ENCODE measurements at places on chromosomes 1 and 21. TPM values are rescaled to one million over a fixed set of nuclear protein-coding genes. Genes with fewer than 3 reads are reported as not detected.

DNA sequence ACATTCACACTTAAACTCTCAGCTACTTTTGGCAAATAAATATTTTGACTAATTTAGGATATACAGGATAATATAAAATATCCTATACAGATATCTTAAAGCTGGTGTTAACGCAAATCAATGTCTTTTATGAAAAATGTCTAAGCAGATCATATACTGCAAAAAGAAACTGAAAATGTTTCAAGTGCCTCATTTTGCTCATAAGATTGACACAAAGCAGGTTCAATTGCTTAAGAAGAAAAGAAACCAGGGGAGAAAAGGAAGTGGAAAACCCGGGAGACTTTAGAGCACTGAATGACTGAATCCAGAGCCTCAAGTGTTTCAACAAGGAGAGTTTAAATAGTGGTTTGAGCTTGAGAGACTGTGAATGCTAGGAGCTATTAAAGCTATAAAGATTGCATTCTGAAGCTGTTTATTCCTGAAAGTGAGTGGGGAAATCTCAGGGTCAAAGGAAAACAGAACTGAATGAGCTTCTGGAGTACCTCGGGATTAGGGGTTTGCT, 1943.0 kb downstream of the MRPL39 start:
- no peak for DNase-seq

DNA sequence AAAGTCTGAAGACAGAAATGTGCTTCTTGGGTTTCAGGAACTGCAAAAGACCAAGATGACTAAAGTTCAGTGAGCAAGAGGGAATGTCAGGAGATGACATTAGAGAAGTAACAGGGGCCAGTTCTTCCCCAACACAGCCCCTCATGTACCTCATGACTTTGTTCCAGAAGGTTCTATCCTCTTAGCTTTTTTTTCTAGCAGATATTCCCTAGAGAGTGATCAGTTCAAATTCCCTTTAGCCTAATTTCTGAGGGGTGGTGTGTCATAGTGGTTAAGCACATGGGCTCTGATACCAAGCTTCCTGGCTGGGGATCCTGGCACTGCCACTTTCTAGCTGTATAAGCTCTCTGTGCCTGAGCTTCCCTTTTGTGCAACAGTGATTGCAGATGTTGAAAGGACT, 108.0 kb downstream of the LBR start:
- no peak for DNase-seq

- DNase-seq, result no peak
Measured at GRCh38 chr21:42417533-42417932, 13.8 kb downstream of the UBASH3A start.

Gene KRTAP11-1
- total RNA-seq, result 25.4 TPM

DNA sequence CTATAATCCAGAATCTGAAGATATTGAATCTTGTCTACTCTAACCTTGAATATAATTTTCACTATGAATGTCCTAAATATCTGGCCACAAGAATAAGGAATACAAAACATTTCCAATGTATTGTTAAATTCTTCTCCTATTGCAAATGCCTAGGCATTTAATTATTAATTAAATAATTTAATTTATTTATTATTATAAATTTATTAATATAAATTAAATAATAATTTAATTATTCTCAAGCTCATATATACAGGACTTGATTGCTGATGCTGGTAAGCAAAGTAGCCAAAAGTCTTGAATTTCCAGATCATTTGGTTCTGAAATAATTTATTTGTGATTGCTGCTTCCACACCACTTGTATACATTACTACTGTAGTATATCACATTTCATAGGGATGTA, 71.1 kb downstream of the SAMSN1 start:
- no peak for DNase-seq

GRCh38 chr1:151839457-151840403, at the start of gene C2CD4D:
Gene C2CD4D, minus strand, starts transcription at chr1:151839820. Its CDS starts 831 bp downstream, at chr1:151838989.
- no peak for DNase-seq

GRCh38 chr1:210775289-210775688, 358.7 kb downstream of the KCNH1 start:
- no peak for DNase-seq

DNA sequence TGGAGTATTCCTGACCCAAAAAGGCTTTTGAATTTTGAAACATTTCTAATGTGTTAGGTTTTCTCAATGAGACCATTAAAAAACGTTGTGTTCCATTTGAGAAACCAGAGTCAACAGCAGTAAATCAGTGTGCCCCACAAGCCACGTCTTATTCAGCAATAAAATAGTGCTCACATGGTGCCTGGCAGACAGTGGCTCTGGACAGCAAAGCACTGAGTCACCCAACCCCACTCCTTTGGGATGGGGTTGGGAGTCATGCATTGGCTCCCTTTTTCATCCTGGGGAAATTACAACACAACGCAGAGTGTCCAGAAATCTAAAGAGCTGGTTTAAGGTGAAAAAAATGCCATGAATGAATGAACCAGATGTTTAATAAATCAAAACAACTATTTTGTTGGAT, 46.5 kb downstream of the KCNJ15 start:
- DNase-seq, result no peak

Gene KDF1
- 4.0 TPM for total RNA-seq

- no peak for DNase-seq
Measured at GRCh38 chr1:83692524-83693381, 306.2 kb downstream of the TTLL7 start.

DNA sequence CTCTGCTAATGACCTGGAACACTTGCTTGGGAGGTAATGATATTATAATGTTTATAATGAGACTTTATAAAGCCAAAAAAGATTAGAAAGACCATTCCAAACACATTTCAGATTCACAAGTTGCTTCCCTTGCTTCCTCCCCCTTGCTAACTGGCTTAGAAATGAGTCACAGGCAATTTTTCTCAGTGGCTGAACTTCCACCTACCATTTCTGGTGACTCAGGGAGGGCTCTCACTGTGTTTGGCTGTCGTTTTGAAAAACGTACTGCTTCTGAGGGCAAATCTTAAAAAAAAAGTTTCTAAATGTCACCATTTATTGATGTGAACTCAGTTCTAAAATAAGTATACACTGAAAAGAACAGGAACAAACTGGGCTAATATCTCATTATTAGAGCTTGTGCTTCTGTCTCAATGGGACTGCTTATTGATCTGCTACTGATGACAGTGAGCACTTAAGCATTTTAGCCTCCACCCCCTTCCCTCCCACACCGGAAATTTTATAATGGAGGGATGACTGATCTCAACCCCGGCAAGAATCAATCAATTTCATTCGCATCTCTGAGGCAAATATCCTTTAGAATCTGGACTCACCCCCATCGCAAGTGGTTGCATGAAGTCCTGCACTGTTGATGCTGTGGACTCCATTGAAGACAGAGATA, 278.3 kb downstream of the KCTD3 start:
- no peak for DNase-seq

DNA sequence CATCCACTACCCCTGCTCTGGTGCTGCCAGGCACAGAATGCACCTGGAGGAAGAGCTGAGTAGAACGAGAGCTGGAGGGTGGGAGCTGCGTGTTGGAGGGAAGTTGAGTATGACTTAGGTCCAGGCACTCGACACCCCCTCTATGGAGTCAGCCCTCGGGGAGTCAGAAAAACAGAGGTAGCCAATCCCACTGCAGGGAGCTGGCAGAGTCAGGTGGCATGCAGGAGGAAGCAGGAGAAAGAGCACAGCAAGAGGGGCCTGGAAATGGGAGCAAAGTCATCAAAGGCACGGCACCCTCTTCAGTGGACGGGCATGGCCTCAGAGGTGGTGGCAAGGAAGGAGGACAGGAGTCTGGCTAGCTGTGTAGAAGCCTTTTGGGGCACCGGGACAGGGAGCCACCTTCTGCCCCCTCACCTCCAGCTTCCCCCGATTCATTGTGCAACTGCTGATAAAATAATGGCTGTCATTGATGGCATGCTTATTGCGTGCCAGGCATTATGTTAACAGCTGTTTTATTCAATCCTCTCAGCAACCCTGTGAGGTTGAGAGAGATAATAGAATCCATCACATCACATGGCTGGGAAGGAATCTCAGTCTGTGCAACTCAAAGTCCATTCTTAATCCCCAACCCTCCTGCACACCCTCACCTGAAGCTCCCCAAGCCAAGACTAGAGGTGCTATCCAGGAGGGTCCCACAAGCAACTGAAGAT, 42.0 kb downstream of the C1orf198 start:
- DNase-seq, result peak; percentile 20

DNA sequence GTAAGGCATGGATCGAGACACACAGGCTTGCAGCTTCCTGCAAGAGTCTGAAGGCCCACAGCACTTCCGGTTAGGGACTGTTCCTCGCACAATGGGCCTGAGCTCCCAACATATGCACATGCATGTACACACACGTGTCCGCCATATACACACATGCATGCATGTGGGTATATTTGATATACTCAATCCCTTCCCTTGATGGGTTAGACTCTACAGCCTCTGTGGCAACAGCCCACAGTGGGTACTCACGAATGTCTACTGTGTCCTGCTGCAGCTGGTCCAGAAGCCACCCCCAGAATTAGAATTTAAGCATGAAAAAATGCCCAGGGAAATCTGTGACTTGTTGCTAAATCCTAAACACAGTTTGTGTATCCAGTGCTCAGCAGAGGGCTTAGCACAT, 9.9 kb downstream of the F3 start:
- no peak for DNase-seq

Gene NUF2
- total RNA-seq, result 11.9 TPM

DNA sequence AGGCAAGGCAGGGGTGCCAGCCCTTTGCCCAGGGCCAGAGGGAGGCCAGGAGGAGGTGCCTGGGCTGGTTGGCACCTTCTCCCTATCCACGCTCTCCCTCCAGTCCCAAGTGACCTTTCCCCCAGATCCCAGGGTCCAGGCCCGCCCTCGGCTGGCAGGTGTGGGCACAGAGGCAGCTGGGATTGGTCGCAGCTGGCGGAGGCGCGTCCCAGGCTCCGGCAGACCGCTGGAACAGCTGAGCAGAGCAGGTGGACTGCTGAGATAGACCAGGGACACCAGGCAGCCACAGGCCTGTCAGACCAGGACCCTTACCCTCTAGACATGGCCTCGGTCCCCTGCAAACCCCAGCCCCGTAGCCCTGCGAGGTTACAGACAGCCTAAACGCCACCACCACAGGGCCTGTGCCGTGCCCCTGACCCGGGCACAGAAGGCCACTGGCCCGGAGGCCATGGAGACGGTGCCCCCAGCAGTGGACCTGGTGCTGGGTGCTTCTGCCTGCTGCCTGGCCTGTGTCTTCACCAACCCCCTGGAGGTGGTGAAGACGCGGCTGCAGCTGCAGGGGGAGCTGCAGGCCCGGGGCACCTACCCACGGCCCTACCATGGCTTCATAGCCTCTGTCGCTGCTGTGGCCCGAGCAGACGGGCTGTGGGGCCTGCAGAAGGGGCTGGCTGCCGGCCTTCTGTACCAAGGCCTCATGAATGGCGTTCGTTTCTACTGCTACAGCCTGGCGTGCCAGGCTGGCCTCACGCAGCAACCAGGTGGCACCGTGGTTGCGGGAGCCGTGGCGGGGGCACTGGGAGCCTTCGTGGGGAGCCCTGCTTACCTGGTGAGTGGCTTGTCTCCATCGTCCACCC, at the start of gene SLC25A34:
Gene SLC25A34, plus strand, starts transcription at position 221 of the 854 bp plus-strand sequence. Its CDS starts 228 bp downstream, at position 449.
- no peak for DNase-seq

GRCh38 chr1:86942743-86943142, 28.3 kb downstream of the HS2ST1 start:
- no peak for DNase-seq

Measured in skin of body (tissue), 3 donors.